Stimulated activated memory B cell treated with anti-CD40 and anti-IgM and Interleukin-4, amounts not matched to agents 10 μg/mL and 1 μg/mL and 100 μg/mL, for 72 hours (primary cell): ENCODE measurements at places on chromosomes 5 and 9.
A peak's percentile ranks its signal among the peaks of the same experiment; 100 is the strongest.

- no peak for ATAC-seq
Observed at GRCh38 chr5:102600964-102601363, 102.2 kb upstream of the SLCO6A1 start.

DNA sequence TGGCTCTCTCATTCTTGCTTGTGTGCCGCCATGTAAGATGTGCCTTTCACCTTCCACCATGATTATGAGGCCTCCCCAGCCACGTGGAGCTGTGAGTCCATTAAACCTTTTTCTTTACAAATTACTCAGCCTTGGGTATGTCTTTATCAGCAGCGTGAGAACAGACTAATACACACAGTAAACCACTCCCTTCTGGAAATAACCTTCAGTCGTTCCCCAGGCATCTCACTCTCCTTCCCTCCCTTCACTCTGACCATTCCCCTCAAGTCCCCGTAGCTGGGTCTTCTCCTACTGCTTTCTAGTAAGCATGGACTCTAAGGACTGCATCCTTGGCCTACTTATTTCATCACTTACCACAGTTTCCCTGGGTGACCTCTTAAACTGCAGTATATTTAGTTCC, 493.9 kb downstream of the CCDC171 start:
- no peak for ATAC-seq

- ATAC-seq, result no peak
Observed at GRCh38 chr5:61603211-61603908, 271.3 kb downstream of the ZSWIM6 start.

- ATAC-seq, result no peak
Observed at GRCh38 chr5:56641635-56642260, 173.6 kb upstream of the MAP3K1 start.

DNA sequence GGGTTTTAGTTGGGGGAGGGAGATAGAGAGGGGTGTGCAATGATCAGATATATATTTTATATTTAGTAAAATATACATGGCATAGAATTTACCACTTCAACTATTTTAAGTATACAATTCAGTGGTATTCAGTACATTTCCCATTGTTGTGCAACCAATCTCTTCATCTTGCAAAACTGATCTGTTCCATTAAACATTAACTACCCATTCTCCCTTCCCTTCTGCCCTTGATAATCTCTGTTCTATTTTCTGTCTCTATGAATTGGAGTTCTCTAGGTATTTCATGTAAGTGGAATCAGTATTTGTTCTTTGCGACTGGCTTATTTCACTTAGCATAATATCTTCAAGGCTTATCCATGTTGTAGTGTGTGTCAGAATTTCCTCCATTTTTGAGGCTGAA, 38.6 kb downstream of the TGFBI start:
- no peak for ATAC-seq

DNA sequence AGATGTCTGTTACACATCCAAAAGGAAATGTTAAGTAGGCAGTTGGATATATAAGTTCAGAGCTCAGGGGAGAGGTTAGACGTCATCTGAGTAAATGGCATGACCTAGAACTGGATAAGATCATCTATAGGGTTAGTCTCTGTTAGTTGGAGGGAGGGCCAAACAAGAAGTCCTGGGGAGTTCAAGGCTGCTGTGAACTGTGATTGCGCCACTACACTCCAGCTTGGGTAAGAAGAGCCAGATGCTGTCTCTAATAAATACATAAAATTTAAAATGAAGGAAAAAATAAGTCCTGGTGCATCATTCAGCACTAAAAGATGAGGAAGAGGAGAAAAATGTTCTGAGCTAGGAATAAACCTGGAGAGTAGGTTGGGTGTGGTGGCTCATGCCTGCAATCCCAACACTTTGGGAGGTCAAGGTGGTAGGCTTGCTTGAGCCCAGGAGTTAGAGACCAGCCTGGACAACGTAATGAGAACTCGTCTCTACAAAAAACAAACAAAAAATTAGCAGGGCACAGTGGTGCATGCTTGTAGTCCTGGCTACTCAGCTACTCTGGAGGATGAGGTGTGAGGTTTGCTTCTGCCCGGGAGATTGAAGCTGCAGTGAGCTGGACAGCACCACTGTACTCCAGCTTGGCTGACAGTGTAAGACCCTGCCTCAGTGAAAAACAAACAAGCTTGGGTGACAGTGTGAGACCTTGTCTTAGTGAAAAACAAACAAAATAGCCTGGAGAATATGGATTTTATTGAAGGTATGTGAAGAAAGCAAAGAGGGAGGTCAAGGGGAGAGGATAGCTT, 123.6 kb downstream of the ACTBL2 start:
- ATAC-seq, result no peak

GRCh38 chr9:70420441-70421271, 6.2 kb upstream of the KLF9 start:
- ATAC-seq, result no peak

- no peak for ATAC-seq
Observed at GRCh38 chr9:15286161-15286821, 20.7 kb downstream of the TTC39B start.

GRCh38 chr5:1883925-1884677, 1.4 kb upstream of the IRX4 start:
- peak; percentile 31 for ATAC-seq

DNA sequence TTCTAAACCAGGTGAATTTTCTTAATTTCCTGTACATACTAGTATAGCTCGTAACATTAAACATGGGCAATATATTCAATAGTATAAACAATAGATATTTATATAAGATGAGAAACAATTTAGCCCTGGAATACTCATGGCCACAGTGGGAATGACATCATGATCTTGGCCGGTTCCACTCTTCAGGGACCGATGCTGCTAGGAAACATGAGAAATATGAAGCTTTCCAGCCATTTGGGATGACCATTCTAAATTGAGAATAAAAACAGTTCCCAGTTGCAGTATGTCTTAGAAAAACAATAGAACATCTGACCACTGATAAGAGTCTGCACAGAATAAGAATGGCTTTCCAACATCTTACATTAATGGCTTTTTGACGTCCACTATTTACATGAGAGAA, 33.3 kb upstream of the SLCO6A1 start:
- ATAC-seq, result no peak

GRCh38 chr5:146584750-146585149, 68.8 kb upstream of the GPR151 start:
- no peak for ATAC-seq

GRCh38 chr9:134721344-134721743, 79.7 kb downstream of the COL5A1 start:
- ATAC-seq, result no peak

DNA sequence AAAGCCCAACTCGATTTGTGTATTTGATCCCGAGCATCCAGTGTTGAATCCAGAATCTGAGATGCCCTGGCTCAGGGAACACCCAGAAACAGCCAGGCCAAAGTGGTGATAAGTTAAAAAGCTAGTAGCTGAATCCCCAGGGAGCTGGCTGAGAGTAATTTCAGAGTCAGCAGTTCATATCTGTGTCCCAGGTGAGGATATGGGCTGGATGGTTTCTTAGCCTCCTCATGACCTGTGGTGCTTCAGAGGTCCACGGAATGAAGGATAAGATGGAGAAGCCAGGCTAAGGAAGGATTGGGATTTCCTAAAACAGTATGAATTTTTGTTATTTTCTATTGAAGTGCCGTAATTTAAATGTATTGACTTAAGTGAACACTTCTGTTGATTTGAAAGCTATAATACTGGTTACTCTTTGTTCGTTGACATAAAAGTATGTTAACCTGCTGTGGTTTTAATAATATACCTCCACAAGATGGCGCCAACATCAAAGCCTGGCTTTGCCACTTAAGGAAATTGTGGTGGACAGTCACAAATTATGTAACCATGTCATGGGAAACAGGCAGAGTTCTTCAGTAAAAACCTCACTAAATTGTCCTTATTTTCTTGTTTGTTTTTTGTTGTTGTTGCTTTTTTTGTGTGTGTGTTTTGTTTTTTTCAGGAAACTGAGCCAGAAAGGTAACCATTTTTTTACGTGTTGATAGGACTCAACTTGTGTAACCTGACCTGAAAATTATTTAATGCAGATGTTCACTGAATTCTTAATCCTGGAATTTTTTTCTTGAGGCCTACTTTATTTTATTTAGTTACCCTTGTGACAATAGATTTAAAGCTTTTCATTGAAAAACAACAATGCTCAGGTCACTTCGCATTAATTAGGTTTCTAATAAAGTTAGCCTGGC, 11.4 kb downstream of the MTAP start:
- peak; percentile 62 for ATAC-seq

- no peak for ATAC-seq
Observed at GRCh38 chr5:149561848-149562247, 10.6 kb upstream of the CSNK1A1 start.

DNA sequence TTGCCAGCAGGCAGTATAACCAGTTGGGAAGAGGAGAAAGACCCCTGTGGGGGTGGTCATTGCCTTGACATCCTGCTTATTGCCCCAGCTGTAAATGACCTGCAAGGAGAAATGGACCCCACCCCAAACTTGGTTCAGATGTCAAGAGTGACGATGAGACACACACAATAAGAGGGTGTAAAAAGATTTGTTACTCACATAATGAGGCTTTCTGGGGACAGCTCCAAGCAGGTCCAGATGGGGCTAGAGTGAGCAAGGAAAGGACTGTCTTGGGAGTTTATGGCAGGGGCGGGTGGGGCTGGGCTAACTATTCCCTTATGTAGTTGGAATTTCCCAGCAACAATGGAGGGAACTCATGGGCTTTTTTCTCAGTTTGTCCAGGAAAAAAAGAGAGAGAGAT, 24.1 kb downstream of the ZNF484 start:
- no peak for ATAC-seq

DNA sequence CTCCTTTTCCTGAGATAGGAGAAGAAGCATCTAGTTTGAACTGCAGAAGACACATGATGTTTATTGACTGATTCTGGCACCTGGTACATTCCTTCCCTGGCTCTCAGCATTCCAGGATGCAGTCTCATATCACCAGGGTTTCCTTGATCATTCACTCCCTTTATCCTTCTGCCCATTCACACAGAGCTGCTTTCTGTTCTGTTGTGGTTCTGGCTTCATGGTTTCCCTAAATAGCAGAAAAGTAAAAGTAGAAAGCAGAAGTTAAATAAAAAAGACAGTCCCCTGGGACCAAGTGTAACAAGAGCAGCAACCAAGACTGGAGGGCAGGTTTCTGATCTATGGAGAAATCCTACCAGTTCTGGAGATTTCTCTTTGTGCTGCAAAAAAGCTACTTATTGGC, 3.2 kb downstream of the IFNA8 start:
- peak; percentile 74 for ATAC-seq

GRCh38 chr5:121325930-121326329, 525.8 kb upstream of the FTMT start:
- ATAC-seq, result no peak

DNA sequence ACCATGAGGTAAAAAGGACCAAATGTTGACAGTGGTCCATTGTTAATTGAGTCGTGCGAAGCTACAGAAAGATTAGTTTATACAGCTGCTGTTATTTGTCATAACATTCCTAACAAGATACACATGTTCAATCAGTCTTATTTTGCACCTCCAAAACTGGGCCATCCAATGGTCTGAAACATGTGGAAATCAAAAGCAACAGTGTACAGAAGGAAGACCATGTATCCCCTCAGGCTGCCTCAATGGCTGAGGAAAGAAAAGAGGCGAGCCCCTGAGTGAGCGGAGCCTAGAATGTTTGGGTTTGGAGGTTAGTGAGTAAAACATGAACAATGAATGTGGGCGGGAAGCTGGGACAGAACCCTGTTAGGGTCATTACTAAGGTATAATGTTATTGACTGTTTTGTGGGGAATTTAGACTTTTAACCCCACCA, 35.6 kb downstream of the NFIB start:
- ATAC-seq, result no peak

DNA sequence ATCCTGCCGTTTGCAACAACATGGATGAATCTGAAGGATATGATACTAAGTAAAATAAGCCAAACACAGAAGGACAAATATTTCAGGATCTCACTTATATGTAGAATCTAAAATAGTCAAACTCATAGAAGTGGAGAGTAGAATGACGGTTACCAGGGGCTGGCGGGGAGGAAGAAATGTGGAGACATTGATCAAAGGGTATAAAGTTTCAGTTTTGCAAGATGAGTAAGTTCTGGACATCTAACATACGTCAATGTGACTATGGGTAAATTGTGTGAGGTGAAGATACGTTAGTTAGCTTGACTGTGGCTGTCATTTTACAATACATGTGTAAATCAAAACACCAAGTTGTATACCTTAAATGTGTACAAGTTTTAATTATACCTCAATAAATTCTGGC, 200.3 kb downstream of the SNX18 start:
- peak; percentile 60 for ATAC-seq

- no peak for ATAC-seq
Observed at GRCh38 chr5:84306601-84307000, 78.1 kb downstream of the EDIL3 start.

DNA sequence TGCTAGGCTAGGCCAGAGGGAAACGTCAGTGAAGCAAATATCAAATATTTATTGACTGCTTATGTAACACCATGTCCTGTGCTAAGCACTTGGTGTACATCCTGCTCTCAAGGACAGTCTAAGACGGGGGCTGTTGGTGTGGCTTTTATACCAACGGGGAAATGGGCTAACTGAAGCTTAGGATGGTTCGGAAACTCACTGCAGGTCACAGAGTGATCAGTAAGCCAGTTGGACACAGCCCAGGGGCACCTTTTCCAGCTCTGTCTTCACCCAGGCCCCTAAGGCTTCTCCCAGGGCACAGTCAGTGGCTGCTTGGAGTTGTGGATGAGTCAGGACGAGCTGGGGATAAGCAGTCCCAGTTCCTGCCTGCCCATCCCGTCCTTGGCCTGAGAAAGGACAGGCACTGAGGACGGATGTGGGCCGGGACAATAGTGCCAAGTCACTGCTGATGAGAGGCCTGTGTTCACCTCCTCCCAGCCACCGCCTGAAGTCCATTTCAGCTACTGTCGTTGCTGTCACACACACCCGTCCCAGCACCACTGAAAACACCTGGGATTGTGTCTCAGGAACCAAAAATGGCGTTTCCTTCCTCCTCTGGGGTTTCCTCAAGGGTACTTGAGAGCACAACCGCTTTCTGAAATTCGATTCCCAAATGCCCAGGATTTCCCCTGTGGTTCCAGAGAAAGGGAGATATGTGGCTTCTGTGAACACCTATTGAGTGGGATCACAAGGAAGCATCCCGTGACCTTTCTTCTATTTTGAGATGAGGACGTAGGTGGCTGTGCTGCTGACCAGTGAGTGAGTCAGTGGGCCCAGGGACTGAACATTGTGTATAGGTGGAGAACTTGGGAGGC, 17.5 kb upstream of the SPRY4 start:
- ATAC-seq, result no peak

DNA sequence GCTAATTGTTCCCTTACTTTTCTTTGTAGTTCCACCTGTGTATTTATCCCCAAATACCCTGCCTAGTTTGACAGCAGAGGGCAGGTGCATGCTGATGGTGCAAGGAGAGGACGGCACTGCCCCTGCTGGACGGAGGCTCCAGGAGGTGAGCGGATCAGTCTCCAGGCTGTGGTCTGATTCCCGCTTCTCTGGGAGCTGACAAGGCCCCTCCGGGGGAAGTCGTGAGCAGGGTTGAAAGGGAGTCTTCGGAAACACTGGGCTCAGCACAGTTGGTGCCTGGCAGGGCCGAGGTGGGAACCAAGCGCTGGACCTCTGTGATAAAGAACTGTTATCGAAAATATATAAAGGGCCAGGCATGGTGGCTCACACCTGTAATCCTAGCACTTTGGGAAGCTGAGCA, 52.9 kb downstream of the RASGEF1C start:
- no peak for ATAC-seq
